ENCODE measurements at places on chromosomes 3 and 15.

DNA sequence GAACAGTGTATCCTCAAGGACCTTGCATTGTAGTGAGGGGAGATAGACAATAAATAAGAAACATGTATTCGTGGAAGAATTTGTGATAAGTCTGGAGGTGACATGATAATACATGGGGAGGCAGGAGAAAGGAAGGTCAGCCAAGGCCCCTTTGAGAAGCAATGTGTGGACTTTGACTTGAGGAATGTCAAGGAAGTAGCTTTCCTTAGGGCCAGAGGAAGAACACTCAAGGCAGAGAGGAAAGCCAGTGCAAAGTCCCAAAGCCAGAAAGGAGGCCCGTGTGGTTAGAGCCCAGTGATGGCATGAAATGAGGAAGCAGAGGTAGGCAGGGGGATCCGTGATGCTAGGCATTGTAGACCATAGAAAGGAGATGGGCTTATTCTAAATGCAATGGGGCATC lies 192.2 kb downstream of the NR1D2 start:
- no peak for DNase-seq

- DNase-seq: no peak
Observed at GRCh38 chr15:100022806-100023205, 289.6 kb upstream of the LYSMD4 start.

DNA sequence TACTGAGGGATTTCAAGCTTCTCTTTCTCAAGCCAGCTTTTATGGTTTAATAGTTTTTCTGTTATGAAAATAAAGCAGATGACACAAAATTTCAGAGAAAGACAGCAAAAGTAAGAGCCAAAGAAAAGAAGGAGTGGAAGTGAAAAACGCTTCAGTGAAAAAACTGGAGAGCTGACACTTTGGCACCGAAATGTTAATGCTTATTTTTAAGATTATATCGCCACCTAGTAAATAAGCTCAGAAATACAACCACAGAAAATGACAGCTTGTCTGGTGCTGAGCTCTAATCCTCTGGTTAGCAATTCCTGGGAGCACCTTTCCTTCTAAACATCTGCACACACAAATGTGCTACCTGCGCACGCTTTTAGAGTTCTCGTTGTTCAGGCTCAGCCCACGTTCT lies 101.6 kb downstream of the ZPLD1 start:
- peak; percentile 36 for DNase-seq

- no peak for DNase-seq
Observed at GRCh38 chr3:139396707-139397106, 7.3 kb upstream of the COPB2 start.

DNA sequence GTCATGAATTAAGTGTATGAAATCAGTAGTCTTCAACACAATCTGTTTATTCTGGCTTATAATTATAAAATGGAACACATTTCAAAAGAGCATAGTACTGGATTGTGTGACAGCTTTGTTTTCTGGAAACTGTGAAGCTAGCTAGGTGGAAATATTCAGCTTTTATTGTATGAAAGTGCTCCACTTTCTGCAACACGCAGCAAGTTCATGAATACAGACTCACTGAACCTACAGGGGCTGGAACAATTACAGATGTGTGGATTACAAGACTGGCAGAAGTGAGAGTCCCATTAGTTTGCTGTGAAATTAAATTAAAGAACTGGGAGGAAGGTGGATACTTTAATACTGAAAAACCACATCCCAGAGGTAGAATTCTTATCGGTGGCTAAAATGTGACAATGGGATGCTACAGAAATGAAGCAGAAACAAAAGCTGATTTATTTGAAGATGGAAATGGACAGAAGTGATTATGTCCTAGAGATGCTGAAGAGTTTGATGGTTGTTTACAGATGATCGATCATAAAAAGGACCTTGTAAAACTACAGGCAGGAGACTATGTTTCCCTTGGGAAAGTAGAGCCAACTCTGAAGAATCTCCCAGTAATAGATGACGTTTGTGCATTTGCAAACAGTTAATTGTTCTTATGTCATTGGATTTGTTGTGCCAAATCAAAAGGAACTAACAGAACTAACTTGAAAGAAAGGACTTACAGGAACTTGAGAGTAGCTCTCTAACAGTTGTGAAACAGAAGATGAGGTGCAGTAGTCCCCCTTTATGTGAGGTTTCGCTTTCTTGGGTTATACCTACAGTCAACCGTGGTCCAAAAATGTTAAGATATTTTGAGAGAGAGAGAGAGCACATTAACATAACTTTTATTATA lies 15.7 kb downstream of the TF start:
- no peak for DNase-seq

DNA sequence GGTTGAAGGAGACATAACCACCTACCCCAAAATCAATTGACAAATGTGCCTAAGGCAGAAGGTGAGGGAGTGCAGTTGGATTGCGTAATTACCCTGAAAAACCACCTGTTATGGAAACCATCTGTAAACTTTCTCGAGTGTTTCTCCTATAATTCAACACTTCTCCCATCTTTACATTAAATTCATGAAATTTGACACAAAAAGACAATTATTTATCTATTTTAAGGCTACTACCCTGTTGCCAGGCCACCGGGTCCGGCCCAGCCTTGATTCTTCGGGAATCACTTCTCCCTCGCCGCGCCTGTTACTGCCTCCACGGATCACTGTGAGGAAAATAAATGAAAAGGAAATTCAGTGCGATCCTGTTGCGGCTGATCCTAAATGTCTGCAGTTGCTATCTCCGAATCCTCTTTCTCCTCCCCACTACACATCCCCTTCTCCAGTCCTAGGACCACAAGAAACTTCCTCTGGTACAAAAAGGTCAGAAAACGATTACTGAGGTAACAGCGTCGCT lies 646 bp downstream of the IQCB1 start:
- no peak for DNase-seq

GRCh38 chr3:126485956-126486355 lies 10.3 kb upstream of the ZXDC start:
- no peak for DNase-seq

- DNase-seq: no peak
Observed at GRCh38 chr3:125147491-125147820, 65.1 kb downstream of the SLC12A8 start.

DNA sequence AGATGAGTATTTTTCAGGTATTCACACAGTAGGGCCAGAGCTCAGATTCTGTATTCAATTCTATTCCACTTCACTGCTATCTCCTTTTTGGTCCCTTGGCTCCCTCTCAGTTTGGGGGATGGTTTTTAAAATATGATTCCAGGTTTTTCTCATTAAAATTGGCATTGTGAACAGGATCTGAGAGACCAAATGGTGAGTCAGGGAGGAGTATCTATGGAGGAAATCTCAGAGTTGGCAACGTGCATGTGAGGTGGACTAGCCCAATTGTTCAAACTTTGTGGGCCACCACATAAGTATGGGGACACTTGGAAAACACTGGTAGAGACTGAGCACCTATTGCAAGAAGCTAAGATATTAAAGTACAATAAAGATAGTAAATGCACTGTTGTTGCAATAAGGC lies 53.9 kb upstream of the TTC14 start:
- no peak for DNase-seq

- DNase-seq: no peak
Observed at GRCh38 chr15:92612891-92613290, 42.7 kb downstream of the FAM174B start.

- no peak for DNase-seq
Observed at GRCh38 chr15:92809880-92810361, 90.2 kb upstream of the CHD2 start.

GRCh38 chr3:136559896-136560295 lies 192.3 kb downstream of the STAG1 start:
- no peak for DNase-seq

DNA sequence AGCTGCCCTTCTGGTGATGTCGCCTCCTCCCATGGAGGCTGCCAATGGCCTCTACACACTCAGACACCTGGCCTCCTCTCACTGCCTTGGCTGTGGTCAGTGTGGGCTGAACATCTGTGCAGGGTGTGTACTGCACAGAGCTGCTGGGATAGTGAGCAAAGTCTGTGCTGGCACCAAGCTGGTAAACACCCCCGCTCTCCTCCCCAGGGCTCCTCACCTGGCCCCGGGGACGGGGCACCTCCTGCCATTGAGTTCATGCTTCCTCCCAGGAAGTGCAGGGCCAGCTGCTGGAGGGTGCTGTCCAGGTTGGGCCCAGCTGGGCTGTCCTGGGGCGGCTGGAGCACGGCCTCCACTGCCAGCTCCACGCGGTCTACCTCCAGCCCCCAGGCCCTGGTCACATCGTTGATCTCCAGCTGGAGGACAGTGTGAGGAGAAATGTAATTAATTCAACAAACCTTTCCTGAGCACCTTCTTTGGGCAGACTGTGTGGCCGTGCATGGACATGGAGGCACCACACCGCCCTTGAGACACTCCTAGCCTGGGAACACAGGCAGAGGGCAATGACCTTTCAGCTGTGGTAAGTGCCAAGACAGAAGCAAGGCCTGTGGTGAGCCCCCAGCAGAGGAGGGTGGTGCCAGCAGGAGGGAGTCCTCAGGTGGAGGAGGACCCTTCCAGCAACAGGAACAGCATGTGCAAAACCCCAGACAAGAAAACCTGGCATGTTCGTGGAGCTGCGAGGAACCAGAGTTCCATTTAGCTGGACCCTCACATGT lies 6.8 kb downstream of the STOML1 start:
- DNase-seq: no peak

DNA sequence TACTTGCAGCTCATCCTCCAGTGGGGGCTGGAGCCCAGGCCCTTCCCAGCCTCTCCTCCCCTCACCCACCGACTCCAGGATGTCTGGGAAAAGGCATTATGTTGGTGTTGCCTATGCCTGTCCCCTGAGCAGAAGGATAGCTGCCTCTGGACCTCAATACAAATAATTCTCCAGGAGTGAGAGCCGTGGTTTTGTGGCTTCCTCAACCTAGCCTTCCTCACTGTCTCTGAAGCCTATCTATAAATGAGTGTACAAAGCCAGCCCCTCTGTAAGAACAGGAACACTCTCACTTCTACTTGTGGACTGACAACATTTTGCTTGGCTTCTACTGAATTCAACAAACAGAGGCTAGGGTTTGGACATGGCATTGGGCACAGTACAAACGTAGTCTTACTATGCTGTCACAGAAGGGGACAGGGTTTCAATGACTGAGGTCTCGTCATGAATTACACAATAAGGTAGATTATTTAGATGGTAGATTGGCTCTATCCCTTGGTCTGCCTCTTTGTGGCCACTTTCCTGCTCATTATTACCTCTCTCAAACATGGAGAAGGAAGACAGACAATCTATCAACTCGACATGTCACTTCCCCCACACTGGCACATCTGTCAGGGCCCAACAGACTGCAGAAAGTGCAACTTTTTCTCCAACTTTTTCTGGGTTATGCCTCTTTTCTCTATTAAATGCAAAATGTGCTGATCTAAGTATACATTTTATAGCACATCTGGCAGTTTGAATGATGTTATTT lies 82.8 kb upstream of the MEX3B start:
- DNase-seq: peak; percentile 8

DNA sequence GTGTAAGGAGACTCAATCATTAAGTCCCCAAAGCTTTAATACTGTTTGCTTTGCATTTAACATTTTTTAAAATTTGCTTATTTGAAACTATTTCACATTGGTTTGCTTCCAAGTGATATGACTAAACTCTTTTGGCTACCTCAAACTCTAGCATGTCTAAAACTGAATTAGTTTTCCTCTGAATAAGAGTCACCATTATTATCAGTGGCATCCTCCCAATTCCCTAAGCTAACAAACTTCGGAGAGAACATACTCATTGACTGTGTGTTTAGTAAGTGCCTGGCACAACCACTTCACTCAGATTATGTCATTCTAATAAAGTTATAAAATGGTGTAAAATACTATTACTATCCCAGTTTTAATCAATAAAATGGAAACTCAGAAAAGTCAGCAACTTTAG lies 21.9 kb downstream of the ATOSA start:
- DNase-seq: peak; percentile 86

GRCh38 chr15:69574506-69574905 lies 121.9 kb downstream of the RPLP1 start:
- DNase-seq: no peak

Data from astrocyte of the cerebellum (primary cell).